ENCODE measurements at places on chromosomes 12 and 14. TPM values are rescaled to one million over a fixed set of nuclear protein-coding genes. Genes with fewer than 3 reads are reported as not detected.

DNA sequence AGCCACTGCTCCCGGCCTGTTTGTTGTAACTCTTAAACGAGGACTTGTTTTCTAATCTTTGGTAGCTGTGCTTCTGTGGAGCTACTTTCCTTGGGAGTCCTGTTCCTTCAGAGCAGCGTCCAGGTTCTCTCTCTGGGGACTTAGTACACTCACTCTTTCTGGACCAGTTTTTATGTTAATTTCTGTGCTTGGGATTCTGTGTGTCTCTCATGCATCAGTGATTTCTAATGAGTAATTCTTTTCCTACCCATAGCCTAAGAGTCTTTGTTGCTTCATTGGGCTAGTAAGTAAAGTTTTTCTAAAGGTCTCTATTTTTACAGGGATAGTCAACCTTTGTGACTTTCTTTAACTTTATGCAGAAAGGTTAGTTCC lies 289.3 kb downstream of the FBXL14 start:
- no peak for DNase-seq

GRCh38 chr12:80700327-80700726 lies 7.1 kb upstream of the MYF6 start:
- DNase-seq = no peak

GRCh38 chr14:51302295-51303030 lies 62.4 kb downstream of the TMX1 start:
- no peak for DNase-seq

DNA sequence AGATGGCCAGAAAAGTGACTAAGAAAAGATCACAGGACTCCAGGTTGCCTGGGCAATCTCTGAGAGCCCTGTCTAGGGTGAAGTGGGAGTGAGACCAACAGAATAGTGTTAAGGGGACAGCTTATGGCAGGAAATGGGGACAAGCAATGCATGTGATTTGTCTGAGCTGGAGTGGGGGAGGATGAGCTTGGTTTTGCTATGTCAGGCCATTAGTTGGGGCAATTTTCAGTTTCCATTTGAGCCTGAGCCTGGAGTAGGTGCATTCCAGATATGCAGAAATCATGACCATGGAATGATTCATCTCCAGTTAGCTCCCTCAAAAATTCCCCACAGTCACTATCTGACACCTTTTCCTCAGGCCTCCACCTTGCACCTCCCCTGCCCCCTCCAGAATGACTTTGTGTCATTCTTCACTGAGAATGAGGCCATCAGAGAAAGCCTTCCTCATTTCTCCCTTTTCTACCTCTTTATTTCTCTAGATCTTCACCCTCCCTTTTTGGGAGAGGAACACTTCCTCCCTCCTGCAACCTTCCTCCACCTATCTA lies 150.9 kb upstream of the PLEKHG7 start:
- no peak for DNase-seq

DNA sequence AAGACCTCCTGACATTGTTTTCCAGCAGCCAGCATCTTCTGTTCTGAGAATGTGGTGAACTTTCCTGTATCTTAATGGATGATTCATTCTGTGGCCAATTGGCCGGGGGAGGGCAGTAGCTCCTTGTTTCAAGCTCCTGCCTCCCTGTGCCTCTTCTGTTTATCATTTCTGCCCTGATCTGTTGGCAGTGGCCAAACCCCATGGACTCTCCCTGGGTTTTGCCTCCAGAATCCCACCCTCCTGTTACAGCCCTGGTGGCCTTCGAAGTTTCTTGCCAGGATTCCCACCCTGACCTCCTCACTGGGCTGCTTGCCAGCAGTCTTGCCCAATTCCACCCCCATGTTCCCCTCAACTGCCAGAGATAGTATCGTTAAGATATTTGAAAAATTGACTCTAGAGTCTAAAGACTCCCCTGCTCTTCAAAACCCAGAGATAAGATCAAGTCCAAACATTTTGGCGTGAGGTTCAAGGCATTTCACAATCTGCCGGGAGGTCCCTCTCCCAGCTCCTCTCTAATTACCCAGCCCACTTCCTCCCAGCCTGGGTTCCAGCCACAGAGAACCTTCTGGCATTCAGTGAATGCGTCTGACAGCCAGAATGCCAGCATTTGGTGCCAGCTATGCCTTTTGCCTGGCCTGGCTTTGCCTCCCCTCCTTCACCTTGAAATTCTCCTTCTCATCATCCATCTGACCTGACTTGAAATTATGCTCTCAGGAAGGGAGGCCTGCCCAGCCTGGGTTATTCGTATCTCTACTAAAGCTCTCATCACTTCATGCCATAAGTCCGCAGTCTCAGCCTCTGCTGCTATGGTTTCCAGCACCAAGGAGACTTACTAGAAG lies 37.7 kb upstream of the TXNRD1 start:
- peak; percentile 82 for DNase-seq

DNA sequence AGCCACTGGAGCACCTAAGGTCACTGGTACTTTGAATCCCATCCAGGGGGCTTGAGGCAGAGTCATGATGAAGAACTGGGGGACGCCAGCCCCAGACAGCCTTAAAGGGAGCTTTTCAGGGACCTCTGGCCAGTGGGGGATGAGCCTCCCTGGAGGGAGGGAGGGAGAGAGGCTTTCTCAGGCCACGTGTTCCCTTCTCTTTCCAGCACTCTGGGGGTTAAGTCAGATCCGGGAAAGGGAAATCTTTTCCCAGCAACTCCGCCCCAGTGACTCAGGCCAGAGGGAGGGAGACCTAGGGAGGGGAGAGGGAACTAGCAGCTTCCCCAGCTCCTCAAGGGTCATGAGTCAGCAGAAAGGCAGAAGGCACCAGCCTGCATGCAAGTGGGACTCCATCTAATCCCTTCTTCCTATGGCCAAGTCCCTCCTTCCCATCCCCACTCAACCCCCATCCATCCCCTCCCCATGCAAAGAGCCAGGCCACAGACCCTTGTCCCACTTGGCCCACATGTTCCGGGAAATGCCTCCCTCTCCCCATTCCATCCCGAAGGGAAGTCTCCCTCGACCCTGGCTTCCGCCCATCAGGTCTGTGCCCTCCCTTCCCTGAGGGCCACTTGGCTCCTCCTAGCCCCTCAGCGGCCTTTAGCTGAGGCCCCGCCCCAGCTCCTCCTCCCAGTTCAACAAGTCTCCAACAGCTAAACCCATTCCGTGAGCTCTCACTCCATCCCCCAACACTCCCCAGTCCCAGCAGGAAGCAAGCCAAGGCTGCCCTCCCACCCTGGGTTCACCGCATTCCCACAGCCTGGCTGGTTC lies 5.6 kb downstream of the TNFRSF1A start:
- peak; percentile 95 for DNase-seq

DNA sequence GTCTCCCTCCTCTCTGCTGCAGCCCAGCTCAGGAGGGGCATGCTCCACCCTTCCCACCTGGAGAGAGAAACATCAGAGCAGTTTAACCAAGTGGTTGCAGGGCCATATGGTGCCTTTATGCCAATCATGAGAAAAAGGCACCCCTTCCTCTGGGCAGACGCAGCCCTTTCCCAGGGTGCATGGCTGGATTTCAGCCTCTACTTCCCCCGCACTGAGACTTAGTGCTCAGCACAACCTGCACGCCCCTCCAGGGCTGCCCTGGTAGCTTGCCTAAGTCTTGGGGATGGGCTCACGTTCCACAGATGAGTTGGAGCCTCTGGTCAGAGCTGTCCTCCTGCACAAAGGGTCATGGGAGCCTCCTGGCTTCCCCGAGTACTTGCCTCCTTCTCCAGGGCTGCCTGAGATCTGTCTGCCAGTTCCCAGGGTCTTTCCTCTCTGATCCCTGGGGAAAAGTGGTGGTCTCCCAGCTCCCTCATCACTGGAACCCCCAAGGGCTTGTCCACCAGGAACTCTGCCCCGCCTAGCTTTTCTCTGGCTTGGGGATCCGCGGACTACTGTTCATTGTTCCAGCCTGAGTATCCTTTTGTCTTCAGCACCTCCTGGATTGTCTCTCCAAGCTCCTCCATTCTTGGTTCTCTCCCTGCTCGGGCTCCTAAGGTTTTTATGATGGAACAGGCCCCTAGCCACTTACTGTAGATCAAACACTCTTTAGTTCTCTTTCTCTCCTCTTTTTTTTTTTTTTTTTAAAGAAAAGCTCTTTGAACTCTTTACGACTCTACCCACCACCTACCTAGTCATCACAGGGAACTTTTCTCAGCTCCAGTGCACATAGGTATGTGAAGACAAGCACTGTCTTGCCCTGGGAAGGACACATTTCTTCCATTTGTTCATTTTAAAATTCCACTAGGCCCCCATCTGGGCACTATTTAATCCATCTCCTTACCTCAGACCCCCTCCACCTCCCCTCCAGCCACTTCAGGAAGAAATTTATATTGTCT lies 6.1 kb upstream of the KRT74 start:
- no peak for DNase-seq

DNA sequence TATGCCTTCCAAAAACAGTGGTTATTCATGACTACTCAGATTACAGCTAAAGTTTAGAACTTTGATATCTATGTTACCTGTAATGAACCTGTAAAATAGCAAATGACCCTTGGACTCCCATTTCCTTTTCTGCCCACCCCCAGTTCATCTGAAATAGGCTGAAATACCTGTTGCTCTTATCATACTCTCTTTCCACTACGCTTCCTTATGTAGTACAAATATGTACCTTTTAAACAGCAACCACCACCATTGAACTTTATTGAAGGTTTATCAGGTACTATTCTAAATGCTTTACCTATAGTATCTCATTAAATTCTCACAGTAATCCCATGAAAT lies 239.7 kb downstream of the SSPN start:
- no peak for DNase-seq

- no peak for DNase-seq
Measured at GRCh38 chr12:91763654-91764370, 381.8 kb downstream of the BTG1 start.

GRCh38 chr12:27901959-27902358 lies 70.6 kb downstream of the PTHLH start:
- no peak for DNase-seq

DNA sequence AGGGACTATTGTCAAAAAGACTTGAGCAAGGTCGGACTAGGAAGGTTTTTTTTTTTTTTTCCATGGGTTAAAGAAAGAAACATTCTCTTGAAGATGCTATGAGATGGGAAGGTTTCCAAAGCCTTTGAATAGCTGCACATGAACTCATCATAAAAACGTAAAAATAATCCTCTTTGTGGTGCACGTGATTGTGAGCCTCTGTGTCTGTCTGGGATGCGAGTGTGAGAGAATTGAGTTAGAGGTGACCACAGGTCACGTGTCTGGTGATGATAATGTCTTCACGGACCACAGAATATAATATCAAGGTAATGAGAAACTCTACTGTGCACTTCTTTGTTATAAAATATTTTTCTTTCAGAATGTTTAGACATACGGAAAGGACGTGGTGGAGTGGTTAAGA lies 24.3 kb upstream of the ADGRD1 start:
- DNase-seq = no peak

GRCh38 chr14:101975231-101975630 lies 10.9 kb downstream of the DYNC1H1 start:
- no peak for DNase-seq

DNA sequence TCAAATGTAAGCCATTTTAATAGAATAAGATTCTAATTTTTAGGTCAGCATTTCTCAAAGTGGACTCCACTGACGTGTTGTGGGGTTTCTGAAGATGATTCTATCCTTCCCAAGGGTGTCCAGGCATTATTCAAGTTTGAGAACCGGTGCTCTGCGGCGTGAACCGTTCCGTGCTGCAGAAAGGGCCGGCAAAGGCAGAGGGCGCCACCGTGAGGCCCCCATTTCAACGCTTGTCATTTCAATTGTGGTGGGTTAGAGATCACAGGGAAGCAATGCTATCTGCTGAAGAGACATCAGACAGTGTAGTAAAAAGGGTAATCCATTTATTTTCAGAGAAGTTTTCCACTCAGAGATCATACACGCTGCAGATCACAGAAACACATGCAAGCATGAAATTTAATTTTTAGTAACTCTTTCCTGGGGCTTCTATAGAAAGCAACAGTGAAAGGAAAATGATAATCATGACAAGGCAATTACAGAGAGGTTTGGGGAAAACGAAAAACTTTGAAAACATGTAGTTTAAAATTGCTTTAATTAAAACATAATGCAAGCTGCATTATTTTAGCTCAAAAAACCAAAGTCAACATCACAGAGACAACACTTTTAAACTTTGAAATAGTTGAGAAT lies 201.7 kb downstream of the EXOC5 start:
- no peak for DNase-seq

DNA sequence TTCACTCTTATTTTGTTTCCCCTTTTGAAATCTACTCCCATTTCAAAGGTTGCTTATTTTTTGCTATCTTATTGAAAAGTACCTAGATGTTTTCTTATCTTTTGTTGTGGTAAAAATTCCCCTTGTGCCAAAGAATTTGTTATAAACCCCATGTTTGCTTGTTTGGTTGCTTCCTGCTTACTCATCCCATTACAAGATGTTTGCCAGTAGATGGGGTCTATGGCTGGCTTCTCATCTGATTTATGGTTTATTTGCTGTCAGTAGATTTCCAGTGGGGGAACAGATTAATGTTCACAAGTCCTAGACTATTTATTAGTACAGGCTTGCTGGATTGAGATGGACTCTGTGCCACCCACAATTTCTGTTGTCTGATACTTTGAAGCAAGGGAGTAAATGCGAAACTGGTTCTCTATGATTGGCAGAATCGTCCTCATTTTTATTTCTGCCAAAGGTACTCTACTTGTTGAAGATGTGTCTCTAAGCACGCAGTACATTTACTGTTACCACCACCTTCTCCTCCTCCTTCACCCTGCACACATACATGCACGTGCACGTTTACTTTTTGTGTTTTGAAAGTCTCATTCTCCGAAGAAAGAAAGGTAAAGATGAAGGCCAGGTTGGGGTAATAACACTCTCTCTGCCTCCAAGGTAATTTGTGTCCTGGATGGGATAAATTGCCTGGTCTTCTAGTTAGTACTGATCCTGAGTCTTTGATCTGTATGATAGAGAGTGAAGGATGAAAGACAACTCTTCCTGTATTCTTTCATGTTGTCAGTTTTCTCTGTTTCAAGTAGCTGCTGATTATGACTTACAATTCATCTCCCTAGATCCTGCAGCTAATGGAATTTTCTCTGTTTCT lies 117.2 kb upstream of the ATP2B1 start:
- no peak for DNase-seq

DNA sequence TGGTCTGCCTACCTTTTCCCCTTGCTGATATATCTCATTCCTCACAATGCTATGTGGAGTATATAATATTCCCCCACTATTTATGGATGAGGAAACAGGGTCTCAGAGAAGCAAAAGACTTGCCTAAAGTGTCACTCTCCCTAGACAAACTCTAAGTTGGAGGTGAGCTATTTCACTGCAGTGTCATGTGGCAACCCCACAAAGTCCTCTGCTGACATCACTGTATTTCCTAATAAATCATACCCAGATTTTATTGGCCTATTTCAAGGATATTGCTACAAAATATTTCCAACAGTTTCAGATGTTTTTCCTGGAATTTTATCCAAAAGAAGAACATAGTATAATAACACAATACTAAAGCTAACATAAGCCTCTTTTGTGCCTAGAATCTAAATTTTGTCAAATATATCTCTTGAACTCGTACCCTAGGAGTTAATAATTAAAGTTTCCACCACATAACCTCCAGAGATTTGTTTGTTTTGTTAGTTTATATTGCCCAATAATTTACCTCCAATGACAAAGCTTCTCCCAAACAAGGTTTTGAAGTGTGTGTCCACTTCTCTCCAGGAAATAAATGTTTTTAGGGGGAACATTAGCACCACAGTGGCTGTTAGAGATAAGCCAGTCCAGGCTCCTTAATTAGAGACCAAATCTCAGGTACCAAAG lies 215.1 kb downstream of the ASCL1 start:
- no peak for DNase-seq

Gene COX8C
- 0.55 TPM for total RNA-seq

Gene ANHX
- total RNA-seq = not detected

Gene DIO3
- total RNA-seq = 0.15 TPM

Gene FITM1
- total RNA-seq = 140 TPM

Gene OLR1
- 0.64 TPM for total RNA-seq

Gene OVCH1
- total RNA-seq = 0.07 TPM

Gene KCNC2
- not detected for total RNA-seq

Gene ATG101
- 26.5 TPM for total RNA-seq

Gene FBRSL1
- total RNA-seq = 68.0 TPM

Gene LTBP2
- total RNA-seq = 16.0 TPM

All from left ventricle myocardium superior (tissue), 1 donor.